NCI-H187 treated with DMSO at 0.1 percent for 48 hours (cell line): ENCODE measurements at places on chromosomes 1 and 21.

DNA sequence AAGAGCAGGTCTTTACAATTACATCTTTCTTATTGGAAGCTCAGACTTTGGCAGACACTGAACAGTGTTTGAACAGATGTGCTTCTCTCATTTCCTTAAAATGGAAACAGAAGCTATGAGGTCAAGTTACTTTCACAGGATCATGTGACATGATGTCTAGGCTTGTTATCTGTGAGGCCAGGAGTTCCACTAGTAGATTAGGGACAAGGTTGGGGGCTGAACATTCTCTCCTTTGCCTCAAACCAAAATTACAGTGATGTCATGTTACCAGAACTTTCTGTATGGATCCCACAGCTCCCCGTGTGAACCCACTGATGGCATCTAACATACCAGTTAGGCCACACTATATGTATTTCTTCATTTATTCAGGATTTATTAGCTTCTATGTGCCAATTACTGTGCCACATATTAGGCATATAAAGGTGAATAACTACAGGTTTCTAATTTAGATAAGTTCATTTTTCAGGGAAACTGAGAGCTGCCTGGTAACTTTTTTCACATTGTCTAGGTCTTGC lies 6.0 kb downstream of the DYNLT5 start:
- no peak for DNase-seq

DNA sequence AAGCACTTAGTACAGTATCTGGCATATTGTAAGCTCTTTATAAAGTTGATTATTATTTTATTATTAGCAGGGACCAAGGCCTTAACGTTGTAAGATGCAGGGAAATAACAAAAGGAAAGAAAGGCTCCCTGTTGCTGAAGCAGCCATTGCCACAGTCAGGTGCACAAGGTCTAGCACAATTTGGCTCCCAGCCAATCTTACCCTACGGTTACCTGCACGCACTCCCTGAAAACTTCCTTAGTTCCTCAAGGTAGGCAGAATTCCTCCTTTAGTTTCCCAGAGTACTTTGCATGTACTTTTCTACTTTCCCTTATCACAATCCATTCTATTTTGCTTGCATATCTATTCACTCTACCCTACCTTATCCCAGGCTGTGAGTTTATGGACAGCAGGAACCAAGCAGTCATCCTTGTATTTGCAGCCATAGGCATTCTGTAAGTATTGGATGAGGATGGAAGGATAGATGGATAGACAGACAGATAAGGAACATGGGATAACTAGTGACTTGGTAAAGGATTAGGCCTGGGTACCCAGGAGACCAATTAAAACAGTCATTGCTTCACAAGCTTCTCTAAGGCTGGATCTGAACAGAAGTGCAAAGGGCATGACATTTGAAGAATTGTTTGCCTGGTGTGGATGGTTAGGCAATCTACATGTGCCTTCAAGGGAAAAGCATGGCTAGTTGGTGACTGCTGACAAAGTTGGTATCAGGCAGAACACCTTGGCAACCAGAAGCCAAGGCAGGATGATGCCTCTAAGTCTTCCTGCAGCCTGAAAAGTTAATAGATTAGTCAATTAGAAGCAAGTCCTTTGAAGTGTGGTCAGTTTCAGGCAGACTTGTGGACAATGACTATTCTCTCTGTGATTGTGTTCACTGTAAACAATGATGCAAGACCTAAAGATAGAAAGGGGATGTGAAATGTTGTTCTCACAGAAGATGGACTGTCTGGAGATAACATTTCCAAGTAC lies 20.8 kb upstream of the JAK1 start:
- DNase-seq: no peak

DNA sequence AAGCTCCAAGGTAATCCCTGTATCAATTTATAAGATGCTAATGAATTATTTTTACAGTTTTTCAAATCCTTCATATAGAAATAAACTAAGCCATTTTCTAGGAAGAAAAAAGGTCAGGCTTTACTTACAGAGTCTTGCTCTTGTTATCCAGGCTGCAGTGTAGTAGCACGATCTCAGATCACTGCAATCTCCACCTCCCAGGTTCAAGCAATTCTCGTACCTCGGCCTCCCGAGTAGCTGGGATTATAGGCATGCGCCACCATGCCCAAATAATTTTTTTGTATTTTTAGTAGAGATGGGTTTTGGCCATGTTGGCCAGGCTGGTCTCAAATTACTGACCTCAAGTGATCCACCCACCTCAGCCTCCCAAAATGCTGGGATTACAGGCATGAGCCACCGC lies 27.0 kb downstream of the RERE start:
- DNase-seq: no peak

DNA sequence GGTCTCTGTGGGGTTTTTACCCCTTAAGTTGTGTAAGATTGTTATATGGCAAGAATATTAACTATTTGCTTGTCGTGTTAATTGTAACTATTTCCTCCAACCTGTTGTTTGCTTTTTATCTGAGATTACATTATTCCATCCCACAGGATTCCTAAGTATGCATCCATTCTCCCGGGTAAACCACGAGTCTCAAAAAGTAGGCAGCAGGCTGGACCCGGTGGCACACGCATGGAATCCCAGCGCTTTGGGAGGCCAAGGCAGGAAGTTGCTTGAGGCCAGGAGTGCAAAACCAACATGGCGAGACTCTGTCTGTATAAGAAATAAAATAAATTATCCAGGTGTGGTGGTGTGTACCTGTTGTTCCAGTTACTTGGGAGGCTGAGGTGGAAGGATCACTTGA lies 12.6 kb upstream of the RSPO1 start:
- DNase-seq: no peak

- no peak for DNase-seq
Measured at GRCh38 chr1:28122183-28122582, 33.8 kb upstream of the EYA3 start.

DNA sequence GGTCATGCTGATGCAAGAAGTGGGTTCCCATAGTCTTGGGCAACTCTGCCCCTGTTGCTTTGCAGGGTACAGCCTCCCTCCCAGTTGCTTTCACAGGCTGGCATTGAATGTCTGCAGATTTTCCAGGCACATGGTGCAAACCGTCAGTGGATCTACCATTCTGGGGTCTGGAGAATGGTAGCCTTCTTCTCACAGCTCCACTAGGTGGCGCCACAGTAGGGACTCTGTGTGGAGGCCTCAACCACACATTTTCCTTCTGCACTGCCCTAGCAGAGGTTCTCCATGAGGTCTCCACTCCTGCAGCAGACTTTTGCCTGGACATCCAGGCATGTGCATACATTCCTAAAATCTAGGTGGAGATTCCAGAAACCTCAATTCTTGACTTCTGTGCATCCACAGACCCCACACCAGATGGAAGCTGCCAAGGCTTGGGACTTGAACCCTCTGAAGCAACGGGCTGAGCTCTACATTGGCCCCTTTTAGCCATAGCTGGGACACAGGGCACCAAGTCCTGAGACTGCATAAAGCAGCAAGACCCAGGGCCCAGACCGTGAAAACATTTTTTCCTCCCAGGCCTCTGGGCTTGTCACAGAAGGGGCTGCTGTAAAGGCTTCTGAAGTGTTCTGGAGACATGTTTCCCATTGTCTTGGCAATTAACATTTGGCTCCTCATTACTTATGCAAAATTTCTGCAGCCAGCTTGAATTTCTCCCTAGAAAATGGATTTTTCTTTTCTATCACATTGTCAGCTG lies 466.2 kb upstream of the PBX1 start:
- no peak for DNase-seq

DNA sequence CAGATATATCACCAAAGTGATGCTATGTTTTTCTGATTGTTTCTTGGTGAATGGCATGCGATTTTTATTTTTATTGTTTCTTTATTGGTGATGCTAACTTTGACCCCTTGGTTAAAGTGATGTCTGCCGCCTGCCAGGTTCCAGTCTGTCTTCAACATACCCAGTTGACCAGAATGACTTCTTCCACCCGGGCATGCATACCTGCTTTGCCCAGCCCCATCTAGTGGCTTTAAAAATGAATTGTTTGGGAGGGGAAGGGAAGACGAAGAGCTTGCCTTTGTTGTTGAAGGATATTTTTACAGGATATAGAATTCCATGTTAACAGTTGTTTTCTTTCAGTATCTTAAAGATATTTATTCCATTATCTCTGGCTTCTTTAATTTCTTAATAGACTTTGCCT lies 65.1 kb downstream of the ATG4C start:
- no peak for DNase-seq

- DNase-seq: no peak
Measured at GRCh38 chr21:32549440-32549839, 35.9 kb downstream of the TCP10L start.

DNA sequence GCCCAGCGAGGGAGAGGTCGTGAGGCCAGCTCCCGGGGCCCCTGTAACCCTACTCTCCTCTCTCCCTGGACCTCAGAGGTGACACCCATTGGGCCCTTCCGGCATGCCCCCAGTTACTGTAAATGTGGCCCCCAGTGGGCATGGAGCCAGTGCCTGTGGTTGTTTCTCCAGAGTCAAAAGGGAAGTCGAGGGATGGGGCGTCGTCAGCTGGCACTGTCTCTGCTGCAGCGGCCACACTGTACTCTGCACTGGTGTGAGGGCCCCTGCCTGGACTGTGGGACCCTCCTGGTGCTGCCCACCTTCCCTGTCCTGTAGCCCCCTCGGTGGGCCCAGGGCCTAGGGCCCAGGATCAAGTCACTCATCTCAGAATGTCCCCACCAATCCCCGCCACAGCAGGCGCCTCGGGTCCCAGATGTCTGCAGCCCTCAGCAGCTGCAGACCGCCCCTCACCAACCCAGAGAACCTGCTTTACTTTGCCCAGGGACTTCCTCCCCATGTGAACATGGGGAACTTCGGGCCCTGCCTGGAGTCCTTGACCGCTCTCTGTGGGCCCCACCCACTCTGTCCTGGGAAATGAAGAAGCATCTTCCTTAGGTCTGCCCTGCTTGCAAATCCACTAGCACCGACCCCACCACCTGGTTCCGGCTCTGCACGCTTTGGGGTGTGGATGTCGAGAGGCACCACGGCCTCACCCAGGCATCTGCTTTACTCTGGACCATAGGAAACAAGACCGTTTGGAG lies 23.7 kb upstream of the TNFRSF1B start:
- no peak for DNase-seq

DNA sequence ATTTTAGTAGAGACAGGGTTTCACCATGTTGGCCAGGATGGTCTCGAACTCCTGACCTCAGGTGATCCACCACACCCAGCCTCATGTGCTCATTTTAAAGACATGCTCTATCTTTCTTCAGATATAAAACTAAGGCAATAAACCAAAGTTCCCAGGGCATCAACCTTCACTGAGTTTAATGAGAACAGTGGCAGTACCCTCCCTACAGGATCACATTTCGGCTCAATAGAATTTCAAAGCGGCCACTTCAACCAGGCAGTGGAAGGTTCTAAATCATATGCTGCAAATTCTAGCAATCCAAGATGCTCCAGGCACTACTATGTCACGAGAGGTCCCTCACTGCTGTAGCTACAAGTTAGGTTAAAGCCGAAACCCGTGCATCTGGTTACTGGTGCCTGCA lies 45.5 kb downstream of the PARP1 start:
- DNase-seq: no peak

GRCh38 chr1:154499446-154499845 lies 2.6 kb upstream of the TDRD10 start:
- no peak for DNase-seq

- DNase-seq: no peak
Measured at GRCh38 chr1:223706077-223706973, 6.0 kb upstream of the CAPN2 start.

DNA sequence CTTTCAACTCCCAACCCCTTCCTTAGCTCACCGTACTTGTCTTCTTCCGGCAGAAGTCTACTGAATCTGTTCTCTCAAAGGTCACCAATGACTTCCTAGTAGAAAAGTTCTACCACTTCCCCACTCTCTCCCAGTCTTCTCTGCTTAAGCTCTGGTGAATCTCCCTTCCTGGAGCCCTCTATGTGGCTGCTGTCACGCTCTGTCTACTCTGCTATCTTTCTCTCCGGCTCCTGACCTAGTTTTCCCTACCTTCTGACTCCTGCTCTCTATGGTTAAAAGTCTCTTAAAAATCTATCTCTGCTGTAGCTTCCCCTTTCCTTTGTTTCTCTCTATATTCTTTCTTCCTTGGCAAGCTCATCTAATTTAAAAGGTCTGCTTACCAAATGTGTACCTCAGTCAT lies 350.1 kb upstream of the GREM2 start:
- DNase-seq: no peak

DNA sequence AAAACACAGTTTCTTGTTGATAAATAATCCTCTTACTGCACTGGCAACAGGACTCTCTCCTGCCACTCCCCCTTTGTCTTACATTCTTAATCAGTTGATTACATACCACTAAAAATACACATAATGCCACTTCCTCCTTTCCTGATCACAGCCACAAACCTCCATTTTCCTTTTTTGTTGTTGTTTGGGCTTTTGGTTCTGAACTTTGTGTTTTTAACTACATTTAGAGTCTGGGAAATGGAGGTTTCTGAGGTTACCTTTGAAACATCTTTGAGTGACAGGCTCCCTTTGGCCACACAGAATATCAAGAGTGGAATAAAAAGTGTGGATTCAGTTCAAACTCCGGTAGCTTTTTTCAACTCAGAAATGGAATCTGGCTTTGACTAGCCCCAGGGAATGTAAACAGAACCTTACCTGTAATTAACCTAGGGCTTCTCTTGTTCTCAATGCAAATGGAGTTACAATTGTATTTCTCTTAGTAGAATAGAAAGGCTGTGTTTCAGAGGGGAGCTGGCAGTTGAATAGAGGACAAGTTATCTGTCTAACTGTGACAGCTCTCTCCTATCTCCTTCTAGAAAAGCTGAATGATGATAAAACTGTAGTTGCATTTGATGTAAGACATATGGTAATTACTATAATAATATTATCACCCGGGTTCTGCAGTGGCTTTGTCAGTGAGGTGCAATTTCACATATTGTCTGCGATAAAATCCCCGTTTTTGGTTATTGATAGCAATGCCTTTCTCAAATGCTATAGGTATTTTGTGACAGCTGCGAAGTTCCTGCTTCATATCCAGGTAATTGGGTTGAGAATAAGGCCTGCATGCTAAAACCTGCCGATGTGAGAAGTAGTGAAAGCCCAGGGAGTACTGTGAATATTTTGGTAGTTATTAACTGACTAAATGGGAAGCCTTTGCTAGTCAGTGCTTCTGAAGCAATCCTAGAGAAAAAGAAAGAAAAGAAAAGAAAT lies 66.9 kb downstream of the ST6GALNAC5 start:
- DNase-seq: no peak

GRCh38 chr1:38608202-38608864 lies 251.2 kb downstream of the RRAGC start:
- DNase-seq: no peak

- no peak for DNase-seq
Measured at GRCh38 chr21:25561668-25562641, 45.3 kb downstream of the MRPL39 start.

- no peak for DNase-seq
Measured at GRCh38 chr1:21278208-21278859, 11.9 kb downstream of the ECE1 start.
